Stomach (tissue), 19 donors: ENCODE measurements at places on chromosomes 5 and 9. TPM values are rescaled to one million over a fixed set of nuclear protein-coding genes. Genes with fewer than 3 reads are reported as not detected.

- DNase-seq = no peak
Observed at GRCh38 chr5:14824499-14824898, 47.1 kb downstream of the ANKH start.

Gene FOXD4L3
- total RNA-seq = not detected

GRCh38 chr5:131104169-131104808 lies 60.8 kb downstream of the HINT1 start:
- no peak for DNase-seq

Gene C9orf50
- not detected for total RNA-seq

GRCh38 chr9:105039175-105039799 lies 111.3 kb upstream of the ABCA1 start:
- DNase-seq = no peak
